Uterine smooth muscle cell (primary cell): ENCODE measurements at places on chromosomes 1 and 21. TPM values are rescaled to one million over a fixed set of nuclear protein-coding genes. Genes with fewer than 3 reads are reported as not detected.

The PRKAB2 gene
- 9.8 and 14.4 TPM in 2 replicates for total RNA-seq

The FAM163A gene
- not detected in 2 replicates for total RNA-seq

The AMY2B gene
- total RNA-seq: 2.9 and 7.1 TPM in 2 replicates

The DPT gene
- total RNA-seq: not detected in 2 replicates

The SLAMF9 gene
- not detected in 2 replicates for total RNA-seq

The IL19 gene
- total RNA-seq: not detected in 2 replicates

The EMC1 gene
- 77.9 and 89.5 TPM in 2 replicates for total RNA-seq

The VSIG8 gene
- 0.12 TPM in 1 of 2 replicates, not detected in the other for total RNA-seq

The HSD3B2 gene
- not detected in 2 replicates for total RNA-seq

The ARHGEF16 gene
- total RNA-seq: 0.11 TPM in 1 of 2 replicates, not detected in the other

The CELA3B gene
- not detected in 2 replicates for total RNA-seq

The AURKAIP1 gene
- 94.9 and 118 TPM in 2 replicates for total RNA-seq

The FAM110D gene
- total RNA-seq: under 0.01 TPM in 2 replicates

The ANGPTL7 gene
- 0.33 and 1.5 TPM in 2 replicates for total RNA-seq

The RBBP4 gene
- 104 and 105 TPM in 2 replicates for total RNA-seq

The LCE1B gene
- total RNA-seq: not detected in 2 replicates

The TMCO4 gene
- 8.2 and 11.7 TPM in 2 replicates for total RNA-seq

The SERPINC1 gene
- total RNA-seq: 0.12 TPM in 1 of 2 replicates, not detected in the other

The NPR1 gene
- 1.1 and 4.1 TPM in 2 replicates for total RNA-seq

The PGLYRP3 gene
- total RNA-seq: not detected in 2 replicates

The ARHGAP29 gene
- 100 and 150 TPM in 2 replicates for total RNA-seq

The RCC1 gene
- total RNA-seq: 70.5 and 87.7 TPM in 2 replicates

The NBPF6 gene
- total RNA-seq: not detected in 2 replicates

The LINGO4 gene
- under 0.01 TPM in 1 of 2 replicates, not detected in the other for total RNA-seq

The TSPAN2 gene
- 0.55 and 1.7 TPM in 2 replicates for total RNA-seq

The ETV3L gene
- not detected in 2 replicates for total RNA-seq

The FCAMR gene
- not detected in 2 replicates for total RNA-seq

The TIE1 gene
- total RNA-seq: 67.9 and 127 TPM in 2 replicates

The LEFTY2 gene
- total RNA-seq: under 0.01 TPM in 1 of 2 replicates, not detected in the other

The RHOU gene
- 2.1 and 2.4 TPM in 2 replicates for total RNA-seq

The TARS2 gene
- total RNA-seq: 14.4 and 19.7 TPM in 2 replicates

The LRRC71 gene
- total RNA-seq: not detected in 2 replicates

The FOXJ3 gene
- 15.5 and 17.6 TPM in 2 replicates for total RNA-seq

The MTHFR gene
- 28.8 and 34.5 TPM in 2 replicates for total RNA-seq

The KRTAP8-1 gene
- not detected in 2 replicates for total RNA-seq

The TNNT2 gene
- total RNA-seq: 0.11 TPM in 1 of 2 replicates, not detected in the other

The MX2 gene
- 0.87 and 1.3 TPM in 2 replicates for total RNA-seq

The TFF2 gene
- total RNA-seq: not detected in 2 replicates

The GOLPH3L gene
- total RNA-seq: 11.1 and 16.0 TPM in 2 replicates

The CA14 gene
- total RNA-seq: 0.11 TPM in 1 of 2 replicates, not detected in the other

The RGS13 gene
- not detected in 2 replicates for total RNA-seq

The PLA2G2F gene
- total RNA-seq: not detected in 2 replicates

The KIRREL1 gene
- total RNA-seq: 73.8 and 134 TPM in 2 replicates

The MANEAL gene
- 0.44 and 0.50 TPM in 2 replicates for total RNA-seq

The NMNAT2 gene
- 0.50 and 1.00 TPM in 2 replicates for total RNA-seq

The GJB4 gene
- total RNA-seq: not detected in 2 replicates

The CHRM3 gene
- 0.11 TPM in 1 of 2 replicates, not detected in the other for total RNA-seq

The ZMYND12 gene
- 0.66 and 1.00 TPM in 2 replicates for total RNA-seq

The PTPRC gene
- total RNA-seq: under 0.01 TPM in 1 of 2 replicates, not detected in the other

The GBP7 gene
- total RNA-seq: 0.12 TPM in 1 of 2 replicates, not detected in the other

The RNPEP gene
- total RNA-seq: 59.1 and 62.7 TPM in 2 replicates

The OR2T2 gene
- not detected in 2 replicates for total RNA-seq

The PADI4 gene
- not detected in 2 replicates for total RNA-seq

The TMEM81 gene
- total RNA-seq: 1.1 and 1.2 TPM in 2 replicates
